GM06990 (cell line): ENCODE measurements at places on chromosomes 2 and 18.

- no peak for DNase-seq
Measured at GRCh38 chr2:207939342-207940108, 85.8 kb downstream of the PLEKHM3 start.

DNA sequence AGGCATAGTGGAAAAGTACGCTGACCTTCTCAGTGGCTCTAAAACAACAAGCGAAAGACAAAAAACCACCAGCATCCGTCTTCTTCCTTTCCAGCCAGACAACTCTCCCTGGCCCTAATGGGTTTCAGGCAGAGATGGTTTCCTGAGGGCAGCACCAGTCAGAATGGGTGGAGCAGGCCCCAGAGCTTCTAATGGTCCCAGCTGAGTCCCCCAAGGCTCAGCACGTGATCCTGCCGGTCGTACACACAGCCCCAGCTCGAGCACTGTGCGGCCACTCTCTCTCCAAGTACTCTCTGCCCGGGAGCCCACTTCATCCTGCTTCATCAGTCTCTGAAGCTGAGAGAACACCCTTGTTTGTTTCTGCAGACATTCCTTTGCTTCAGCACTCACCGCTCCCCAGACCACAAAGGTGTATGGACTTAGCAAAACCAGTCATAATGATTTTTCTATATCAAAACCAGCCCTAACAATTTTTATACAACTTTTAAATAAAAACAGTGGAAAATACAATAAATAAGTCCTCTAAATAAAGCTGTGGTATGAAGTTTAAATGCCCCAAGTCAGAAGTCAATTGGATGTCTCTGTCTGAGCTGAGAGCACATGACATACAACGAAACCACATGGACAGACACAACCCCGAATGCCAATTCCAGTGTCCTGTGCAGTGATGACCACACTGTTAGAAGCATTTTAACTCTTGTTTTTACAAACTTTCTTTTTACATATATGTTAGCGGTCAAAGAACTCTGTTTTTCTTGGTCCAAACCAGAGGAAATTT, 63.9 kb downstream of the PARD6G start:
- DNase-seq, result no peak

GRCh38 chr2:60319031-60319547, 234.4 kb downstream of the BCL11A start:
- DNase-seq, result no peak

GRCh38 chr2:182891611-182892010, 25.2 kb upstream of the FRZB start:
- no peak for DNase-seq

DNA sequence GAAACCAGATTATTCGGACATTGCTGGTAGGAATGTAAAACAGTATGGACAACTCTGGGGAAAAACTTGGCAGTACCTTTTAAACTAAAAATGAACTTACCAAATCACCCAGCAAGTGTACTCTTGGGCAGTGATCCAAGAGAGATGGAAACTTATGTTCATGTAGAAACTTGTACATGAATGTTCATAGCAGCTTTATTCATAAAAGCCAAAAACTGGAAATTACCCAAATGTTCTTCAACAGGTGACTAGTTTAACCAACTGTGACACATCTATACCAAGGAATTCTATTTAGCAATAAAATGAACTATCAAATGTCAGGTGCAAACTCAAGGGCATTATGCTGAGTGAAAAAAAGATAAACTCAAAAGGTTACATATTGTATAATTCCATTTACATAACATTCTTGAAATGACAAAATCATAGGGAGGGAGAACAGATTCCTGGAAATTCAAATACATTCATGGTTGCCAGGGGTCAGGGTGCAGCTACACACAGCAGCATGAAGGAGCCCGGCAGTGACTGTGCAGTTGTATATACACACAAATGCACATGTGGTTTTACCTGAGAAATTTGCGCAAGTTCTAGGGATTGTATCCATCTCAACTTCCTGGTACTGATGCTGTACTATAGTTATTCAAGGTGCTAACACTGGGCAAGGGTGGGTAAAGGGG, 3.5 kb upstream of the RNU4ATAC start:
- DNase-seq, result no peak

- no peak for DNase-seq
Measured at GRCh38 chr2:68721482-68722101, 13.0 kb upstream of the ARHGAP25 start.

DNA sequence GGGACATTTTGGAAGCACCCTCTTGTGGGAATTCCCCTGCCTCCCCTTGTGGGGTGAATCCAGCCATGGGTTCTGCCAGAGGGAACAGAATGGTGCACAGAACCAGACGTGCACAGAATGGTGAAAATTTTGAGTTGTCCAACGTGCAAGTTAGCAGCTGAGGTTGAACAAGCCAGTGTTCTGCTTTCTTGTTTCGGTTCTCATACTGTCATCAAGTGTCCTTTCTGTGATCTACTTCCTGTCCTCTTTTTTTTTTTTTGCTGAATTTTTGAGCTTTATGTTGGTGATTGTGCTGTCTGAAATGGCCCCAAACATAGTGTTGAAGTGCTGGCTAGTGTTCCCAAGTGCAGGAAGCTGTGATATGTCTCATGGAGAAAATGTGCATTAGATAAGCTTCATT, 21.5 kb upstream of the REEP1 start:
- peak; percentile 30 for DNase-seq

- no peak for DNase-seq
Measured at GRCh38 chr18:50424877-50425690, 50.2 kb downstream of the SKA1 start.

DNA sequence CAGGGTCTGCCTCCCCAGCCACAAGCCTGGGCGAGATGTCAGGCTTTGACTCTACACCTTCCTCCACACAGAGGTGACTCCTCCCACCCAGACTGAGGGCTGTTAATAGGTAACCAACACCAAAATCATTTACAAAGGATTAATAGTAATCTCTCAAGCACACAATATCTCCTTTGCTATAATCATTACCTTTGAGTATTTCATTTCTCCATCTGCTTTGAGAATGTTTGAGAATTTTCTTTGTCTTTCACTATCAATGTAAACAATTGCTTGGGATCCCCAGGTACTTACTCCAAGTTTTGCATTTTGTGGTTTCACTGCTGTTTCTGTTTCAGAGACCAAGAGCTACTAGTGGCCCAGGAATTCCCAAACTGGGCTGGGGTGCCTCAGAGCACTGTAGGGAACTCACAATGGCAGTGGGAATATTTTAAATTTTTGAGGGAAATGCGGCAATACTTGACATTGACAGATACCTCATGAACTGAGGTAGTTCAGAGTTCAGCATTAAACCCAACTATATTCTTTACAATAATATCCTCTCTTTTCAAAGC, 166.4 kb upstream of the MGAT5 start:
- DNase-seq, result no peak

DNA sequence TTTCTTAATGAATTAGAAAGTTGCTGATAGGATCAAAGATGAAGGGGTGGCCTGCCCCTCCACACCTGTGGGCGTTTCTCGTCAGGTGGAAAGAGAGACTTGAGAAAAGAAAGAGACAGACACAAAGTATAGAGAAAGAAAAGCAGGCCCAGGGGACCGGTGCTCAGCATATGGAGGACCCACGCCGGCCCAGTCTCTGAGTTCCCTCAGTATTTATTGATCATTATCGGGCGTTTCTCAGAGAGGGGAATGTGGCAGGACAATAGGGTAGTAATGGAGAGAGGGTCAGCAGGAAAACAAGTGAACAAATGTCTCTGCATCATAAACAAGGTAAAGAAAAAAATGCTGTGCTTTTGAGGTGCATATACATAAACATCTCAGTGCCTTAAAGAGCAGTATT, 144.3 kb downstream of the CCDC102B start:
- no peak for DNase-seq

DNA sequence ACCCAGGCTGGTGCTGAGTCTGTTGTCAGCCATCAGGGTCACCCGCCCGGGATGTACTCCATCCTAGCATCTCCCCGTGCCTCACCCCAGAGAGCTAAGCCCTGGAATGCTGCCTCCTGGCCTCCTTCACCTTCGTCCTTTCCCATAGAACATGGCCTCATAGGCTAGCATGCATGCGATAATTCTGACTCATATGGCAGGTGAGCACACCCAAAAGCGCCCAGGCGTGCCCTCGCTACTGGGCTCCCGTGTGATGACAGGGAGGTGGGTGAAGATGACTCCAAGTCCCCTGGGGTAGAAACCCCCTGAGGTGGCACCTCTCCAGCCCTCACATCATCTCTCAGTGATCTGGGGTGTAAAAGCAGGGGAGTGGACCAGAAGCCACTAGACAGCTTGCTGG, 7.3 kb downstream of the SPR start:
- DNase-seq, result no peak

GRCh38 chr2:230674966-230675672, 37.5 kb upstream of the CAB39 start:
- DNase-seq, result no peak

DNA sequence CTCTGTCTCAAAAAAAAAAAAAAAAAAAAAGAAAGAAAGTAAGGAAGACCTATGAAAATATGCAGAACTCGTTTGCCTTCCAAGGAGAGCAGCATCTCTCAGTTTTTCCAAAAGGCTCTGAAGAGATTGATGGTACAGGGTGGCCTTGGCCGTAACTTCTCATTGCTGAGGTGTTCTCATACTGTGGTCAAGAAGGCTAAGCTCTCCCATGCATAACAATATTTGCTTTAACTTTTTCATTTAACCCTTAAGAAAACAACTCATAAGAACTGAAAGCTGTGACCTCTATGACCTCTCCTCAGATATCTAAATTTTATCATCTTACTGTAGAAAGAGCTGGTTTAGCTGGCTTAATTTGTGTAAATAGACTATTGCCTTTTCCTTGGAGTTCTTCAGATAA, 37.1 kb upstream of the GATA6 start:
- DNase-seq, result no peak

GRCh38 chr2:20611077-20611843, 39.6 kb downstream of the HS1BP3 start:
- no peak for DNase-seq

DNA sequence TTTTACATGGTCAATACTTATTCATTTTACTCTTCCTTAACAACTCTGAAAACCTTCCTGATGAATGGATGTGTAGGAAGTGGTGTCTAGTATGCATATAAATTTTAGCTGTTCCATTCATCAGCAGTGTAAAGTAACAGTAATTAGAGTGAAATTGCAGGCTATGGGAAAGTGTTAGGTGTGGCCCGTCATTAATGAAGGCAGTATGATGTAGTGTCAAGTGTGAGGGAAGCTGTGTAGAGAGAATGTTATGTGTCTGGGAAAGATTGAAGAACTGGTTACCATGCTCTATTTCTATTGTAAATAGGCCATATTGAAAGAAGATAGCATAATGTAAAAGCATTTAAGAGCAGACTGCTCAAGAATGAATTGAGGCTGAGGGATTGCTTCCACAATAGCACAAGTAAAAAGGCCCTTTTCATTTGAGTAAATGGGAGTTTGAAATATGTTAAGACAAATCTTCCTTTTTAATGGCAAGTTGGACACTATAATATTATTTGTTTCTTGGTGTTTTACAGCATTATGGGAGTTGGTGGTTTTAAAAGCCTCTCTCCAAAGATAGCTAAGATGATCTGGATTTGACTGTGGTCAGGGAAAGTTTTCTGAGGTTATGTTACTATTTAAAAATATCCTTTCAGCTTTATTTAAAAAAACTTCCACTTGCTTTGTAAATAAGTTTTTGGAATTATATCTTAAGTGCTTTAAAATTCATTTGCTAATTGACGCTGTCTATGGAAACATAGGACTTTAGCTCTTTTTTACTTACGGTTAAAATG, 401.0 kb upstream of the ZEB2 start:
- DNase-seq, result no peak

DNA sequence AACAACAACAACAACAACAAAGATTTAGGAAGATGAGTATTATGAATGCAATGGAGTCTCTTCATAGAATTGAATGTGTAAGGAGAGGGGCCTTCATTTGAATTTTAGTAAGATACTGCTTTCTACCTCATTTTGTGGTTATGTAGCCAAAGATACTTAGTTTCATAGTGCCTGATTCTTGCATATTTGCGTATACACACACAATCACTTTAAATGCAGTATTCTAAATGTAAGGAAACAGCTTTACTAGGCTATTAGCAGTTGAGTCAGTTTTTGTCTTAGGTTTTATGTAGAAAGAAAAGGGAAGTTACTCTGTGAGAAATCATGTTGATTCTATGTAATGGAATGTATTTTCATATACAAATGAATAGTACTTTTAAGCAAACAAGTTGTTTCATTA, 80.5 kb downstream of the HAUS1 start:
- DNase-seq, result no peak

DNA sequence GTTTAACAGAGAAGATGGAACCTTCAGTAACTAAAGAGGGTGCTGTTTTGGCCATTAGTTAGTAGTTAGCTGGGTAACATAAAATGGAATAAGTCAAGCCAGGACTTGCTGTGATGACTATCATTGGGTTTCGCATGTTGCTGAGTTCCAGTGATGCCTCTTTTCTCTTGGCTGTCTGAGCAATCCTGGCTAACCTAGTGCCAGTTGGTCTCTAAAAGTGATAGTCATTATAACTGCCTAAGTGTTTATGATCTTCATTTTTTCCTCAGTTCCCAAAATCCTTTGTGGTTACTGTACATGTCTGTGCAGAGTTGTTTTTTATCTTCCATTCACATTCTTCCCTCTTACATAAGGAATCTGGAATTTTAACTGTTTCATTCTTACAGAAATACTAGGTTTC, 33.4 kb downstream of the WDR43 start:
- no peak for DNase-seq

- no peak for DNase-seq
Measured at GRCh38 chr2:49194701-49195100, 40.4 kb upstream of the FSHR start.

- DNase-seq, result no peak
Measured at GRCh38 chr2:81396417-81397019, 1092.0 kb upstream of the LRRTM1 start.

- no peak for DNase-seq
Measured at GRCh38 chr2:104673225-104673624, 180.7 kb upstream of the POU3F3 start.
